ENCODE measurements at places on chromosomes 3 and 15. TPM values are rescaled to one million over a fixed set of nuclear protein-coding genes. Genes with fewer than 3 reads are reported as not detected.

DNA sequence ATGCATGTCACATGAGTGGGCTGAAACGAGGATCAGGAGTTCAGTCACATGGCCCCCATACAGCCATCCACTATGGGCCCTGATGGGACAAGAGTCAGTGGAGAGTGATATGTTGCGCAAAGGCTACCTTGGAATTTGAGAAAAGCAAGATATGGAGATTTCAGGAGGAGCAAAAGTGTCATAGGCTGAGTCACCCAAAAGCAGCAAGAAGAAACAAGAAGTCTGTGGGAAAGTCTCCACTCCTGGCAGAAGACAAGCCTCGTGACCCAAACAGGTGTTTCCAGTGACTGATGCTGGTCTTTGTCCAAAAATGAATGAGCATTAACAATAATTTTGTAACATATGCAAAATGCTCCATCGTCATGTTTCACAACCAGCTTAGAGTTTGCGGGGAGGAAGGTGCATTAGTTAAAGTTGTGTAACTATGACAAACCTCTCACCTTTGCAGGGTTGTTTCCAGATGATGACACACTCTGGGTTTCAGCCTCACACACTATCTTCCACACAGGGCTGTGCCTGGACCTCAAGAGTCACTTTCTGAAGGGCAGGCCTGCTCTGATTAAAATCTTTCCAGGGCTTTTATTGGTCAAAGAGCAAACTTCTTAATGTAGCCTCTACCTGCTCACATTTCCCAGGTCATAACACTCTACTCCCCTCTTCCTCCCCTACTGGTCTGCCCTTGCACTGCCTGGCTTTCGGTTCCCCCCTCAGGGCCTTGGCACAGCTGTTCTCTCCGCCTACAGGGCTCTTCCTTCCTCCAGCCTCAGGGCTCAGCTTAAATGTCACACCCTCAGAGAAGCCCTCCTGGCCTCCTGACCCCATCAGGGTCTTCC, 3.9 kb upstream of the DNASE1L3 start:
- H3K36me3 ChIP-seq: no peaks in the 10 kb centered on the region
- no peak overlapping the region for H3K4me3 ChIP-seq
- H3K27me3 ChIP-seq: no peaks in the 10 kb centered on the region
- H3K4me1 ChIP-seq: peaks cover 28% of the 10 kb centered on the region
- peak overlapping the region; percentile 1 for H3K27ac ChIP-seq

DNA sequence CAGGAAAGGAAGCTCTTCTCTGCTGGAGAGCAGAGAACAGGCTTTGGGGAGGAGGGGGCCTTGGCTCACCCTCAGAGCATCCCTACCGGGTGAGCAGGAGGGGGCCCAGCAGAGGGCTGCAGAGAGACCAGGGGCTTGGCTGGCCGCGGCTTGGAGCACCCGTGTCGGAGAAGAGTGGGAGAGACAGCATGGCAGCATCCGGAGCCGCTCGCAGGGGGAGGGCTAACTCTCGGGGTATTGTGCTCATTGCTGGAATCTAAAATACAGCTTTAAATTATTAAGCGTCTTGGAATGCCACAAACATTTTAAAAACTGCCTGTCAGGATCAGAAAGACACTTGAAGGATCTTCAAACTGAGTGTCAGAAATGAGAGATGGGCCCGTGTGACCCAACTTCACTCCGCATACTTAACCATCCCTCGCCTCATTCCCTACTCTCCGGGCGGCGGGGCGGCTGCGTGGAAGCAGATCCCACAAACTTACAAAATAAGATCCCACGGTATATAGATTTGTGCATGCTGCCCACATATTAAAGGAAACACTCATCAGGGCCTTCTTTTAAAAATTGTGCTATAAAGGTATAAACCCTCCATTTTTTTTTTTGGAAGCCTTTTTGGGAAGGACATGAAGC, 53.9 kb downstream of the EIF4E3 start:
- no peaks in the 10 kb centered on the region for H3K36me3 ChIP-seq
- H3K27me3 ChIP-seq: no peaks in the 10 kb centered on the region
- no peak for DNase-seq
- no peak overlapping the region for H3K4me3 ChIP-seq

Gene GOLGA6L7
- not detected for total RNA-seq

DNA sequence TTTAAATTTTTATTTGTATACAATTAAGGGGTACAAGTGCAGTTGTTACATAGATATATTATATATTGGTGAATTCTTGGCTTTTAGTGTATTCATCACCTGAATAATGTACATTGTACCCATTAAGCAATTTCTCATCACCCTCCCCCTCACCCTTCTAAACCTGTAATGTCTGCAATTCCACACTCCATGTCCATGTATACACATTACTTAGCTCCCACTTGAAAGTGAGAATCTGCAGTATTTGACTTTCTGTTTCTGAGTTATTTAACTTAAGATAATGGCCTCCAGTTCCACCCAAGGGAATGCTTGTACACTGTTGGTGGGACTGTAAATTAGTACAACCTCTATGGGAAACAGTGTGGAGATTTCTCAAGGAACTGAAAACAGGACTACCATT, 383.2 kb upstream of the KCNMB2 start:
- no peak overlapping the region for H3K4me3 ChIP-seq
- H3K27me3 ChIP-seq: no peaks in the 10 kb centered on the region
- no peaks in the 10 kb centered on the region for H3K4me1 ChIP-seq
- H3K27ac ChIP-seq: no peak overlapping the region
- H3K36me3 ChIP-seq: no peaks in the 10 kb centered on the region

DNA sequence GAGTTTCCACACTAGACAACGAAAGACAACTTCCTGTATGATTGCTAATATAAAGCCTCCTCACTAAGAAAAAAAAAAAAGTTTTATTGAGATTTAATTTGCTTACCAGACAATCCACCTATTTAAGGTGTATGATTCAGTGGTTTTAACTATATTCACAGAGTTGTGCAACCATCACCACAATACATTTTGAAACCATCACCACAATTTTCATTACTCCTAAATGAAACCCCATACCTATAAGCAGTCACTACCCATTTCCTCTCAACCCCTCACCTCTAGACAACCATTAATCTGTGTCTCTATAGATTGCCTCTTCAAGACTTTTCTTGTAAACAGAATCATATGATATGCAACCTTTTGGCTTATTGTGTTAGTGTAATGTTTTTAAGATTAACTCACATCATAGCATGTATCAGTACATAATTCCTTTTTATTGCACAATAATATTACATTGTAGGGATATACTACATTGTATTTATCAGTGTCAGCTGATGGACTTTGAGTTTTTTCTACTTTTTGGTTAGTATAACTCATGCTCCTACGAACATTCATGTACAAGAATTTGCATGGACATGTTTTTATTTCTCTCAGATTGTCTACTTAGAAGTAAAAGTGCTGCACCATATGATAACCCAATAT, 339.7 kb downstream of the NLGN1 start:
- H3K4me3 ChIP-seq: no peak overlapping the region
- no peak for DNase-seq
- no peaks in the 10 kb centered on the region for H3K36me3 ChIP-seq
- no peaks in the 10 kb centered on the region for H3K4me1 ChIP-seq
- no peaks in the 10 kb centered on the region for H3K27me3 ChIP-seq

Gene MOBP
- total RNA-seq: not detected

GRCh38 chr15:96818861-96819260, 488.4 kb downstream of the NR2F2 start:
- no peaks in the 10 kb centered on the region for H3K4me1 ChIP-seq
- no peak overlapping the region for H3K27ac ChIP-seq
- H3K36me3 ChIP-seq: no peaks in the 10 kb centered on the region
- DNase-seq: no peak
